ENCODE measurements at places on chromosomes 2 and 18.

GRCh38 chr2:105736145-105736544, 8.6 kb upstream of the NCK2 start:
- no peak for DNase-seq

DNA sequence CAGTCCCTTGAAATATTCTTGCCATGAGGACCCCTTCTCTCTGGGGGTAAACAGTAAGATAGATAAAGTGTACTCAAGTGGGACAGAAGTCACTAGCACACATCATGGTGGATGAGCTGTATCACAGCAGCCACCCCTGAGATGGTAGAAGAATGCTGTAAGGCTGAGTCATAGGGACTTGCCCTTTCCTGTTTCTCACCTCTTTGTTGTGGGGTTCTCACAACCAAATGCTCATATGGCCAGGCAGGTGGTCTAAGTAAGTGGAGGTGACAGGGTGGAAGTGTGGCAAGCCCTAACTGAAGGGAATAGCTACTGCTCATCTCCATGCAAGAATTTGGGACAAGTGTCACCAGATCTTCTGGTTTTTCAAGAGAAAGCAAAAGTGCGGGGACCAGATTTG, 202.7 kb upstream of the SLC14A2 start:
- no peak for DNase-seq

- no peak for DNase-seq
Measured at GRCh38 chr2:85785027-85785822, 31.4 kb downstream of the ATOH8 start.

GRCh38 chr18:5388896-5389295, 93.4 kb upstream of the ZBTB14 start:
- DNase-seq = no peak

GRCh38 chr2:227177592-227178336, 13.3 kb downstream of the COL4A3 start:
- no peak for DNase-seq

DNA sequence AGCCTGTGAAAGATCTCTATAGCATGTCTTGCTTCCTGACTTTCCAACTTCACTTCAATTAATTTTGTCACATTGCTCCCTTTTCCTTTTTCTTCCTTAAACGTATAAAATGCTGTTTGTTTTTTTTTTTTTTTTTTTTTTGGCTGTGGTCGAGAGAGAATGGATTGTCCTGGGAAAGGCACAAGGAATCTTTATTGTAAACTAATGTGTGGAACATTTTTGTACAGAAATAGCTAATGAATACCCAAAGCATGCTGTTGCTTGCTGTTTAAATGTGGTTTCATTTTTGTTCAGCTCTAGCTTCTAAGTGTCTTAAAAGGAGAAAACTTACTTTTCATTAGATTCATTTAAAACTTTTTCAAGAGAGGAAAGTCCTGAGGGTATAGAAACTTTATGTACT, 105.5 kb downstream of the GPD2 start:
- no peak for DNase-seq
